ENCODE measurements at places on chromosomes 3 and 15.

GRCh38 chr3:89395456-89395855 lies 288.0 kb downstream of the EPHA3 start:
- no peak for DNase-seq

DNA sequence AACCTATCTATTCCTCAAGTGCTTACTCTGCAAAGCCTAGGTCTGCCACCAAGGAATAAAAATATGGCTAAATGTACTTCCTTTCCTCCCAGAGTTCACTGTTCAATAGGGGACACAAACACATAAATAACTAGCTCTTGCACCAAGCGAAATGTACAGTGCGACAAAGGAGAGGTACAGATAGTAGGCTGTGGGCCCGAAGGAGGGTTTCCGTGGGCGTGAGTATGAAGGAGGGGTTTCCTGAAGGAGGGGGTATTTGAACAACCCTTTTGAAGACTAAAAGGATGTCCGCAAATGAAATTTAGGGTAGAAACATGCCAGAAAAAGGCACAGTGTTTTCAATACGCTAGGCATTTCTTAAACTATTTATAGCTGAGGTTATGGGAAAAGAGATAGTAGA lies 207.9 kb downstream of the LPP start:
- no peak for DNase-seq

DNA sequence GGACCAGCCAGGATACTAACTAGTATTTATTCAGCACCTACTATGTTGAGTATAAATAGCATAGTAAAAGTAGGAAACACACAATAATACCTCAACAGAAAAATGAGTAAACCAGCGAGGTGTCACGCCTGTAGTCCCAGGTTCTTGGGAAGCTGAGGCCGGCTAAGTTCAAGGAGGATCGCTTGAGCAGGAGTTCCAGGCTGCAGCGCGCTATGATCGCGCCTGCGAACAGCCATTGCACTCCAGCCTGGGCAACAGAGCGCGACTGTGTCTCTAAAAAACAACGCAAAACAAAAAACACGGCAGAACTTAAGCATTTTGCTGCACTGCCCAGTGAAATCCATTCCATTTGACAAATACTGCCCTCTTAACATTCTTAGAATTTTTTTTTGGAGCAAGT lies 1.3 kb upstream of the DENND6A start:
- DNase-seq, result no peak

DNA sequence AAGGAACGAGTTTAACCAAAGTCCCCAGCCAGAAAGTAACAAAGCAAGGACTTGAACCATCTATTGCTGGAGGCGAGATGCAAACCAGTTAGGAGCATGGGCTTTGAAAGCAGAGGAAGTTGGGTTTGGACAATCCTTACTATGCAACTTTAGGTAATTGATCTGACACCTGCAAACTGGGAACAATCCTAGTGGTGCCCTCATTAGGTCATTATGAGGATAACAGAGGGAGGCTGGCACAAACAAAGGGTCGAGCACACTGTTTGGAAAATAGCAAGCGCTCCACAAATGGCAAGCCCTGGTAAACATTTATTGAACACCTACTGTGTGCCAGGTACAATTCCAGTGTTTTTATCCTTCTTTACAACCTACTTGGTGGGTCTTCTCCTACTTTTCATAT lies 45.6 kb downstream of the WNT5A start:
- DNase-seq, result no peak

DNA sequence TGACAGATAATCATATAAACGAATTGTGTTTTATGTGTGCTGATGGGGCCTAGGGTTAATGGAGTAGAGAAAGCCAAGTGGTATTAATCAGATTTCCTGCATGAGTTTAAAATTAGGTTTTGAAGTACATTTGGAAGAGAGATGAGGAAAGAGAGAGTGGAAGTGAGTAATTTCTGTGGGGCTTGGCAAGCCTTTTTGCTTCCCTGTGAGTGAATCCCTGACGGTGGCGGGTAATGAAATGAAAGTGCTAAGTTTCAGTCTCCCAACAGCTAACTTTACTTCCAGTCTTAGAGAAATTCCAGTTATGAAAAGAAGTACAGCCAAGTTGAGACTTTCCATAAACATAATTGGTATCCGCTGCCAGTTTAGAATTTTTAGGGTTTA lies 139.4 kb downstream of the BBX start:
- DNase-seq, result peak; percentile 77

DNA sequence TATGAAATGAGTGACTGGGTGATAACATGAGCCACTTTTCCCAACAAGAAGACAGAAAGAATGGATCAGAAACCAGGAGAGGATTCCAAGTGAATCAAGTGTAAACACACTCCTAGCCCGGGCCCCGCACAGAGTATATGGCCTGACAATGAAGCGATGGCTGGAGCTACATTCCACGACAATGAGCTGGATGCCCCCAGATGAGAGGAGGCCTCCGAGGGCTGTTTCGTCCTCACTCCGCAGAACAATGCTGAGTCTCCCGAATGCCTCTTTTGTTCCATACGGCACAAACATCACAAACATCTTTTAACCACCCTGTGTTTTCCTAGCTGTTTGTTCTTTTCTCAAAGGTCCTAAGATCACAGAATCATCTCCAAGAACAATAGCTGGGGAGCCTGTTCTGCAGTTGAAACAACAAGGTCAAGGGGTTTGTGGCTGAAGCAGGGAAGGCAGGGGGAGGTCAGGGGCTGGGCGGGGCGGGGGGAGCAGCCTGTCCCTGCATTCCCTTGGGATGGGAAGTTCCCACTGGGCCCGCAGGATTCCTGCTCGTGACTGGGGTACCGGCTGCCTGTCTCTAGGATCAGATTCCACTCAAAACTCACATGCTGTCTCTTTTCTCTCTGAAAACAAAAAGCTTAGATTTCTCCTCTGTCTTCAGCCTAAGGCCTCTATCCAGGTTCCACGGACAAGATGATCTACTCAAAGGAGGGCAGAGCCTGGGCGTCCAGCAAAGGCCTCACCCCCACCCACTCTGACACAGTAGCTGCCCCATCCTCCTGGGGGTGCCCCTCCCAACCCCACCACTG lies 151.3 kb downstream of the XXYLT1 start:
- peak; percentile 88 for DNase-seq

- no peak for DNase-seq
These were observed 3.3 kb downstream of the FETUB start for GRCh38 chr3:186643493-186643892.

DNA sequence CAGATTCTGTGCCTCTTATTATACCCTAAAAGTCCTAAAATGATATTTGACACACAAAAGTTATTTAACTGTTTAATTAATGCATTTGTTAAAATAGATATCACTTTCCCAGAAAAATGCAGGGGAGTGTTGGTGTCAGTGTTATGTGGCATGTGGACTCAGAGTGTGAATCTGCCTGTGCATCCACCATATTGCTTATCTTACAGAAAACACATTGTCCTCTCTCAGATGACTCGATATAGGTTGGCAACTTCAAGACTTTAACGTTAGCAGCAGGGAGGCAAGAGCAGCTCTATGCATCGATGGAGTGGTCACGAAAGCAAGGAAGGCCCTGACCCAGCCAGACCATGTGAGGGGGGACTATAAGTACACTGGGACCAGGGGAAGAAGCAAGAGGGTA lies 165.4 kb upstream of the DCBLD2 start:
- no peak for DNase-seq

- no peak for DNase-seq
These were observed 1.5 kb downstream of the PLCL2 start for GRCh38 chr3:16886303-16886683.

DNA sequence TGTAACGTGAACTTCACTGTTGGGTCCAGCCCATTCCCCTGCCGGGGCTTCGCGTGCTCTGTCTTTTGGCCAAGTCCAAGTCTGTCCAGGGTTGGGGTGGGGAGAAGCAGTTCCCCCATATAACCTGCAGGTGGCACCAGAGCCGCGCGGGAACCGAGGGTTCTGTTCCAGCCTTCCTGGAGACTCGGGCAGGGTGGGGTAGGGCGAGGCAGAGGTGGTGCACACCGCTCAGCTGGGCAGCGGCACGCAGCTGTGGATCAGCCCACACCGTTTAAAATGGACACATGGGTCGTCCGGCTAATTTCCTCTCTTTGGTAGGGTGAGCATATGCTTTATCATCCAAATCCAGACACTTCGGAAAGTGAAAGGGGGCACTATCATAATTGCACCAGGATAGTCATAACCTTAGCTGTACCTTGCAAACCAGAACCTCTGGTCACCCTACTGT lies 118.1 kb downstream of the TBC1D2B start:
- peak; percentile 86 for DNase-seq

DNA sequence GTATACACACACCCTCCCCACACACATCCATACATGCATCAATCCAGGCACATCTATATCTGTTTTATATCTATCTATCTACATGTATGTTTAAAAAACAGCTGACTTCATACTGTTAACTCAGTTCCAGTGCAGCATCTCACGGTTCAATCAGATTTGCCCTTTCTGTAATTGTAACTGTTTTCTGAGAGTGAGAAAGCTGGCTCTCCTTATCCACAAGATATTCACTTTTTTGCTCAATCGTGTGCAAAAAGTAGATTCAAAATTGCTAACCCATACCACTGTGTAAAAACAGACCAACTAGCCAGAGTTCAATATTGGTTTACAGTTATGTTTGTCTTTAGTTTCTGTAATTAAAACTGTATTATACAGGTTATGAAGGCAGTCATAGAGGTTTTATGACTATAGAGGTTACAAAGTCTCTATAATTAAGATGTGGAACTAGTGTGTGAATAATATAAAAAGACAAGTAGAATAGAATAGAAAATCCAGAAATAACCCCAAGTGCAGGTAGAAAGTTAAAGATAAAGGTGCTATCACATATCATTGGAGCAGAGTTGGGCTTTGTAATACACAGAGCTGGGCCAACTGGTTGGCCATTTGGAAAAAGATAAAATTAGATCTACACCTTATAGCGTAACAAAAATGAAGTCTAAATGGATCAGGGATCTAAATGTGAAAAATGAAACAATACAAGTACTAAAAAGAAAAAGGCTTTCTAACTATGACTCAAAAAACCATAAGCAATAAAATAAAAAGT lies 20.1 kb upstream of the MCF2L2 start:
- DNase-seq, result no peak

DNA sequence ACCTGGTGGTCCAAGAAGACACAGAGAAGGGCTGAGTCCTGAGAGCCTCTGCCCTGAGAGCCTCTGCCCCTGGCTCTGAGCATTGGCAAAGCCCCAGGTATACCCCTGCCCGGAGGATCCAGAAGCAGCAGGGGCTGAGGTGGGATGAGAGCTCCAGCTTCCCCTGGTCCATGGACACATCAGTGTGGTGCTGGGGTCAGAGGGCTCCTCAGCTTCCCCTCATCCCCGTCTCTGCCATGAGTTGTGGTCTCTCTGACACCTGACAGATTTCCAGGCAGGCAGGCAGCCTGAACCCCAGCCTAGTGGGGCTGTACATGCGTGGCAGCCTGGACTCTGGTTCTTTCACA lies 3.5 kb upstream of the KLF15 start:
- DNase-seq, result no peak

- DNase-seq, result no peak
These were observed at the start of gene PLSCR2 for GRCh38 chr3:146469150-146470017. TSS of gene PLSCR2 (minus strand) at chr3:146469561. CDS start at chr3:146459904, 9,657 bp downstream.

DNA sequence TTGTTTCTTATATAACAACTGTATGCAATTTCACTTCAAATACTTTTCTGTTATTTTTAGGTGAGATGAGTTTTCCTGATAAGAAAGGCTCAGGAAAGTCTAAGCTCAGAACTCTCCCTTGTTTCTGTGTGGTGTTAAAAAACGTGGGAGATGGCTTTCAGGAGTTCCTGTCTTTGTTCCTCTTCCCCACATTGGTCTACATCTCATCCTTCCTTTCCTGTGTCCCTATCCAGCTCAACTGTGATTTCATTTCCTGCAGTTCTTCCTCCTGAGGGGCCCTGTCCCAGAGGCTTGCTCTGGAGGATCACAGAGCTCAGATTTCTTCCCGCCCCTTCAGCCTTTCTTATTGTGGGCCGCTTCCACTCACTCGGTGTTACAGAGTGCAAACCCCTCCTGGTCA lies 11.2 kb downstream of the SEC13 start:
- peak; percentile 31 for DNase-seq

DNA sequence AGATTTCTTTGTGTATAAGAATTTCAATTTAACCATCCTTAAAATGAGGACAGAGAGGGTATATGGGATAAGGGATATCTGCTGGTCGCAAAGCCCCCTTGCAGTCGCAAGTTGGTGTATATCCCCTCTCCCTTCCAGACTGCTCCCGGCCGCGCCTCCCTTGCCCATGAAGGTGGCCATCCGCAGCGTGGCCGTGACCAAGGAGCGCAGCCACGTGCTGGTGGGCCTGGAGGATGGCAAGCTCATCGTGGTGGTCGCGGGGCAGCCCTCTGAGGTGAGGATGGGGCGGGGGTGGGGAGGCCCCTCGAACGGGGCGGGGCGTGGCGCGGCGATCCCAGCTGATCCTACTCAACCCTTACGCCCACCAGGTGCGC lies 29.4 kb downstream of the NBEAL2 start:
- no peak for DNase-seq

GRCh38 chr15:95024351-95024750 lies 793.0 kb downstream of the MCTP2 start:
- peak; percentile 74 for DNase-seq

DNA sequence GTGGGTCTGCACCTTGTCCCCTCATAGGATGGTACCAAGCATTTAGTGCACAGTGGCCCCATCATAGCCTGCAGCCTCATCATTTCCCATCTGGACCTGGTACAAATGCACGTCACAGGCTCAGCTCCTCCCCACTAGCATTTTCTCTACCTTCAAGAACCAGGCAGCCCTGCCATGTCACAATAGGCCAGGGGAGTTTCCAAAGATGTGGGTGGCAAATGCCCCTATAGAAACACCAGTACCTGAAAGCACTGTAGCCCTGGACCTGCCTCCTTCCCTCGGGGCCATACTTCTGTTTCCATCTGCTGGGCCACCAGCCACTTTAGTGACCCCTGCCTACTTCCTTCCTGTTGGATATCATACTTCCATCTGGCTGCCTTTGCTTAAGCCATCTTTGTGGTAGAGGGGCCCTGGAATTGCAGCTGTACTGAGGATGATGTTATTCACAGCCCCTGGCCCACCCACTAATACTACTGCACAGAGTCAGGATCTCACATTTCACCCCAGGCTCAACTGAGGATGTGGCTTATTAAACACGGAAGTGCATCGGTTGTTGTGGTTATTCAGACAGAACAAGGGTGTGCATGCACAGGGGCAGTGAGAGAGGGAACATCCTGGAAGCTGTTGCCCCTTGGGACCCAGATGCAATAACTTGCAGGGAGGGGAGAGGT lies 3.8 kb downstream of the TCTA start:
- no peak for DNase-seq

DNA sequence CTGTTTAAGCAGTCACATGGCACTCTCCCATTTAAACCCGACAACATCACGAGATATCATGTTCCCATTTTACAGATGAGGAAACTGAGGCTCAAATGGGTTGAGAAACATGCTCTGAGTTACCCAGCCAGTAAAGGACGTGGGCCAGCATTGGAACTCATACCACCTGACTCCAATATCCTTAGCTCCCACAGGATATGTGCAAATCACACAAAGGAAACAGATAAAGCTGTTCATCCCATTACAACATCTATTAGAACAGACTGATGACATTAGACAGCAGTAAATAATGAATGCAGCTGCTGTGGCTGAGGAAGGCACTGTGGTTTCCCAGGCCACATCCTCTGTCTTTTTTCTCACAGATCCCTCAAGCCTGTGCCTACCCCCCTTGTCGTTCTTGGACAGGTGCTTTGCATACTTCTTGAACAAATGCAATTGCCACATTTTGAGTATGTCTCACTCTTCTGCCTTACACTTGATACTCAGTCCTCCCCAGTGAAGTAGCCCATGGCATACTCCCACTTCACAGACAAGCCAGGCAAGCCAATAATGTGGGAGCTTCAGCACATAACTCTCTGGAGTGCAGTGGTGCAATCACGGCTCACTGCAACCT lies 17.7 kb downstream of the FRMD4B start:
- DNase-seq, result no peak

GRCh38 chr3:73784686-73785392 lies 160.1 kb upstream of the PDZRN3 start:
- peak; percentile 53 for DNase-seq

- no peak for DNase-seq
These were observed 29.9 kb upstream of the NOX5 start for GRCh38 chr15:68984586-68984985.

Data from adipocyte (in vitro differentiated cells).